ENCODE measurements at places on chromosomes 7 and 10. TPM values are rescaled to one million over a fixed set of nuclear protein-coding genes. Genes with fewer than 3 reads are reported as not detected.

The BLNK gene
- total RNA-seq, result not detected

The CDK1 gene
- 89.5 TPM for total RNA-seq

The ZNF804B gene
- total RNA-seq, result not detected

The DPCD gene
- 41.4 TPM for total RNA-seq

The NUTM2E gene
- total RNA-seq, result 0.25 TPM

The ZCWPW1 gene
- total RNA-seq, result 1.1 TPM

The SLC13A1 gene
- not detected for total RNA-seq

The SKIDA1 gene
- 0.91 TPM for total RNA-seq

The GBX1 gene
- total RNA-seq, result not detected

The BMPR1A gene
- 27.3 TPM for total RNA-seq

The IDI2 gene
- not detected for total RNA-seq

The RNF148 gene
- not detected for total RNA-seq

The SHTN1 gene
- total RNA-seq, result 26.1 TPM

The ATXN7L1 gene
- 6.2 TPM for total RNA-seq

The SYT15 gene
- total RNA-seq, result 2.4 TPM

The ADRB1 gene
- 1.1 TPM for total RNA-seq

The DRGX gene
- not detected for total RNA-seq

The MAT1A gene
- 0.03 TPM for total RNA-seq

The RSPH10B2 gene
- not detected for total RNA-seq

The HOXA4 gene
- 1.2 TPM for total RNA-seq

The CDCA7L gene
- total RNA-seq, result 15.5 TPM

The C10orf53 gene
- total RNA-seq, result not detected

The POLR3A gene
- 12.2 TPM for total RNA-seq

The CFAP70 gene
- 0.10 TPM for total RNA-seq

The MET gene
- 81.1 TPM for total RNA-seq

The TDRD1 gene
- total RNA-seq, result not detected

The KCND2 gene
- total RNA-seq, result not detected

The STK31 gene
- 0.80 TPM for total RNA-seq

The IKZF1 gene
- not detected for total RNA-seq

The GNAI1 gene
- 34.6 TPM for total RNA-seq

The FAM131B gene
- 0.65 TPM for total RNA-seq
